NCI-H146 (cell line): ENCODE measurements at places on chromosomes 11 and 22.

GRCh38 chr11:45026835-45027234, 76.2 kb upstream of the TP53I11 start:
- DNase-seq, result peak; percentile 77

GRCh38 chr11:64450168-64450560, 91.2 kb downstream of the RPS6KA4 start:
- no peak for DNase-seq

DNA sequence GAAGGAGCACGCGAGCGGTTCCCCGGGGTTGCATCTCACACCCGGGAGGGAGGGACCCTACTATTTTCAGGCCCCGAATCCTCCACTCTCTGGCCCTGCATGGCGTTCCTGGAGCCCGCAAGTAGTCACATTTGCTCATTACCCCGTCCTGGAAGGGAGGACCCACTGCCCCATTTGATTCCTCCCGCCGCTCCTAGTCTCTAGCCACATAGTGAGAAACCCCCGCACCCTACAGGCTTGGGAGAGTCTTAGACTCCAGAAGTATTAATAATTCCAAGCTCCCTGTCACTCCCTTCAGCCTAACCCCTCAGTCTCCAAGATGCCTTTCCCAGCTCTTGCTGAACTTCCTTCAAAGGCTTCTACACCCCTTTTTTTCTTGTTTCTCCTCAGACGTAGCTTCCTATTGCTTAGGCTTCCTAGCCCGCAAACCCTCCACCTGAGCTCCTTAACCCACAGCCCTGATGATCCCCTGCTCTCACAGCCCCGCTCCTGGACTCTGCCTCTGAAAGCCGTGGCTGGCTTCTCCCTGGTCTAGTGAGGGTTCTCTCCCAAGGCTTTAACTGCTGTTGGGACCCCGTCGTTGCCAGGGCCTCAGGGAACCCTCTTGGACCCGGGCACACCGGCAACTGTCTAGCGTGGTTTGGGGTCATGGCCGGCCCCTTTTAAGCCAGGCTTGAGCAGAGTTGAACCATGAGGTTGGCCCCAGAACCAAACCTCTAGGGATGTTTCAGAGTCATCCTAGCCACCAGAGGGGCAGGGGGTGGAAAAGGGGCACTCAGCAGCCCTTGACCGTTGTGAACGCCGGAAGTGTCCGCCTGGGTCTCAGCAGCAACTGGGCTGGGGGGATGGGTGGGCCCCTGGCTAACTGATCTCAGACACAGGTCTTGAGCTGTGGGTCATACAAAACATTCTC, 862 bp downstream of the GGA1 start:
- no peak for DNase-seq

- DNase-seq, result no peak
These were observed 27.9 kb downstream of the GUCY1A2 start for GRCh38 chr11:106990331-106990730.

DNA sequence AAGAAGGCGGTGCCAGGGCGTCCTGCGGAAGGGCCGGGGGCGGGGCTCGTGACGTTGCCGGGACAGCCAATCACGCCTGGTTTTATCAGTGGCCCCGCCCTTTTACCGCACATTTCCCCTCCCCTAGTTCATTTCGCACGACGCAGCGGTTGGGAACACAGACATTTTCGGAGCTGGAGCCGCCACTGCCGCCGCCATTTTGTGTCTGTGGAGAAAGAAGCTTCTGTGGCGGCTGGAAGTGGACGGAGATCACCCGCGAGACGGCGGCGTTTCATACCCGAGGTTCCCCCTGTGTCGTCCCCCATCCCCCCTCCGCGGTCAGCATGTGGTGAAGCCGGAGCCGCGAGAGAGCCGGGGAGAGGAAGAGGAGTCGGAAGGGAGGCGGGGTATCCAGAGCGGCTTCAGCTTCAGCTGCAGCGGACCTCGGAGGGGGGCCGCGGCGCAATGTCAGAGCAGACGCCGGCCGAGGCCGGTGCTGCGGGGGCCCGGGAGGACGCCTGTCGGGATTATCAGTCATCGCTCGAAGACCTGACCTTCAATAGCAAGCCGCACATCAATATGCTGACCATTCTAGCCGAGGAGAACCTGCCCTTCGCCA, at the start of gene PCF11:
PCF11 (plus strand) TSS at position 136 of the 598 bp plus-strand sequence; CDS start at position 445, 309 bp downstream.
- no peak for DNase-seq

- DNase-seq, result no peak
These were observed 14.2 kb downstream of the THYN1 start for GRCh38 chr11:134238956-134239355.

DNA sequence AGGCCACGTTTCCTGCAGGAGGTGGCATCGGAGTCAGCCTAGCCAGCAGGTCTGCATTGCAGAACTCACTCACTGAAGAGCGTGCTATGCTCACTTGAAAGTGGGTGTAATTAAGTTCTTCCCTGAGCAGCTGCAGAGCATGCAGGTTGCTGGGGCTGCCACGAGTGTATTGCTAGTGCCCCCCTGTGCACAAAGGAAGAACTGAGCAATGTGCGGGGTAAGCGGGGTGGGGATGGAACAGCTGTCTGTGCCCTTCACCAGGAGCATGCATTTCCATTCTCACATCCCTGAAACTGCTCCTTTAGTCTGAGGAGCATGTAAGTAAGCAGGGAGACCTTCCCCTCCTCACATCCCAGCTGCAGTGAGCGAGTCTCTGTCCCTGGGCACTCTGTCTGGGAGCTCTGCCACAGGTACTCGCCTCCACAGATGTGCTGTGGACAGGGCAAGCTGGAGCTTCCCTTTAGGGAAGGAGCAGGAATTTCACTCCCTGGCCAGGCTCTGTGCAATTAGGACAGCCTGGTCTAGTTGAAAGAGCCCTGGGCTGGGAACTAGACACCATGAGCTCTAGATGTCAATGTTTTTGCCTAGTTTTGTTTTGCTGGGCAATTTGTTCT, 1031.8 kb downstream of the NTM start:
- DNase-seq, result peak; percentile 94

DNA sequence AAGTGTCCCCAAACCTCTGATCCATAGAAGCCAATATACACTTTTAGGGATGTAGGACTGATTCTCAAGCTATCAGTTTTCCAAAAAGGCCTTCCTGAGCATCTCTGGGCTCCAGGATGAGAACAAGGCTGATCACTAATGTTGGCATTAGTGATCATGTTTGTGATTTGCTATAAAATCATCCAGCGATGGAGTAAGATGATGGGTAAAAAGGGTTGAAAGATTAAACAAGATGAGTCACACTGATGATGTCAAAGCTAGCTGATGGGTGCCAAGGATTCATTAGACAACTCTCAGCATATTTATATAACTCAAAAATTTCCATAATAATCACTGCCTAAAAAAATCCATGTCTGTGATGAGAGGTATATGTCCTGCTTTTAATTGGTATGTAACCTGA, 42.8 kb downstream of the ZNF280B start:
- DNase-seq, result no peak

- DNase-seq, result no peak
These were observed 92.8 kb downstream of the USP35 start for GRCh38 chr11:78281511-78281910.

DNA sequence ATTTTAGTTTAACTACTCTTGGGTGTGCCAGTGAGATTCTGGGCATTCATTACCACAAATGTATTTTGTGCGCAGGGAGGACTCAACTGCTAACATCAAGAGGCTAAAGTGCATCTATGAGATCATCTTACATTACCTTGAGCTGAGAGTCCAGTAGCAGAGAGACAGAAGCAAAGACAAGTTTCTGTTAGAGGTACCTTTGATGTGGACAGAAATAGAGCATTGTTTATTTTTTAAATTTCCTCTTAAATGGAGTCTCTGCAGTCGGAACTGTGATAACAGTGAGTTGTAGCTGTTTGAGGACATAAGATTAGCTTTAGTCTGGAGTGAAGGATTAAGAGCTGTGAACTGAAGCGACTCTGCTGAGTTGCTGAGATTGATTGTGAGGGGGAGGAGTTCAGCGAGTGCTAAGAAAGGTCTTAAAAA, 297.0 kb downstream of the CADM1 start:
- DNase-seq, result no peak

GRCh38 chr11:107276077-107276476, 181.5 kb downstream of the CWF19L2 start:
- no peak for DNase-seq

DNA sequence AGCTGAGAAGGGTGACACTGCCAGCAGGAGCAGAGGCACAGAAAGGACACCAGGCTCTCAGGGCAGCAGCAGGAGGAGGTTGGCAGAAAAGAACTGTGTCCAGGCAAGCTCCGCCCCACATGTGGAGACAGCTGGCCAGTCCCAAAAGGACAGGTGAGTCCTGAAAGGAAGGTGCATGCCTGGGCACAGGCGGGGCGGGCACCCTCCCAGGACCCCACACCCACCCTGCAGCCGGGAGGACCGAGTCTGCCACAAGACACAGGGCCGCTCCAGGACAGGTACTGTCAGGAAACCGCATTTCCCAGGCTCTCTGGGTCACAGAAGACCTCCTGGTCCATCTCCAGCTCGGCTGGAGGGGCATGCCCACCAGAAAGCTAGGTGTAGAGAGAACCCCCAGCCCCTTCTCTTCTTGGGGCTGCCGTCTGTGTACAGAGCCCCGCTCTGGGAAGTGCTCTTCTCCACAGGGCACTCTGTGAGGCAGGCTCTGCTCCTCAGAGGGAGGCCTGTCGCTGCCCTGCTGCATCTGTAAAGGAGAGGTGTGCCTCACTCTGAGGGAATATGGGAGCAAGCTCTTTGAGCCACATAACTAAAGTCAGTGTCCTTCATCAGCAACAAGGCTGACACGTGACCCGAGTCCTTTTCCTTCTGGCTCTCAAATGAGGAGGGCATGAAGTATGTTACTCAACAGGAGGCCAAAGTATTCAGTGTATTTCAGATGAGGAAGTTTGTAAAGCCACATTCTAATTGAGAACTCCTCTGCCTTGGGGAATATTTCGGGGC, 50.5 kb downstream of the CLTCL1 start:
- DNase-seq, result no peak

- DNase-seq, result no peak
These were observed 61.1 kb downstream of the KIAA1671 start for GRCh38 chr22:25013607-25014006.
